Suprapubic skin (tissue), 4 donors: ENCODE measurements at places on chromosomes 13 and 19. TPM values are rescaled to one million over a fixed set of nuclear protein-coding genes. Genes with fewer than 3 reads are reported as not detected.

- H3K27ac ChIP-seq: no peak overlapping the region
- no peaks in the 10 kb centered on the region for H3K36me3 ChIP-seq
- no peaks in the 10 kb centered on the region for H3K27me3 ChIP-seq
These were observed 123.1 kb downstream of the ITGBL1 start for GRCh38 chr13:101575581-101575980.

DNA sequence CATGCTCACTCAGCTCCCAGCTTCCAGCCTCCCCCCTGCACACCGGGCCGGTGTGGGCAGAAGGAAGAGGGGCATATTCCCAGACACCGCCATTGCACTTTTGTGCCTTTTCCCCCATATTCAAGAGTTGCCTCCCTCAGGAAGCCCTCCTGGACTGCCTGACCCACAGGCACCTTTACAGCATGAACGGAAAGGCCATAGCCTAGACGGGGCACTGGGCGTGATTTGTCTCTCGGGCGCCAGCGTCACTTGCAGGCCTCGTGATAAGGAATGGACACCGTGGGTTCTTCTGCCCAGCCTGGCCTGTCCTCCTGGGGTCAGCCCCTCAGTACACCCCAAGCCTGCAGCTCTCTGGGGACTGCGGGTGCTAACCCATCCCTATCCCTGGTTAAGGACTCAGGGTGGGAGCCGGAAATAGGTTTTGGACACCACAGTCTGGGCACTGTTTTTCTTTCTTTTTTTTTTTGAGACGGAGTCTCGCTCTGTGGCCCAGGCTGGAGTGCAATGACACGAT lies 933 bp upstream of the UQCR11 start:
- peaks cover 40% of the 10 kb centered on the region for H3K4me1 ChIP-seq
- H3K36me3 ChIP-seq: peaks cover 22% of the 10 kb centered on the region
- H3K4me3 ChIP-seq: peak overlapping the region; percentile 70

DNA sequence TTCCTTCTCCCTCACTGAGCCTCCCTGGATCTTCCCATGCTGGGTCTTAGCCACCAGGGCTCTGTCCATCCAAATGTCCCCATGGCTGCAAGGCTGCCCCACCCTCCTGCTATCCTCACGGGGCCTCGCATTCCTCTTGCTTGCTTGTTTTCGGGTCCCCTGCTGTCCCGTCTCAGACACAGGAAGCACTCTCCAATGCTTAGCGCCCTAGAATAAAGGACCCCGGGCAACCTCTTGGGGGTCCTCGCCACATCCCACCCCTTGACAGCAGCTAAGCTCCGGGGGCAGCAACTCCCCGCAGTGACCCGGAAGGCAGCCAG lies 23.7 kb downstream of the SH3GL1 start:
- peak overlapping the region; percentile 93 for H3K27ac ChIP-seq
- no peaks in the 10 kb centered on the region for H3K36me3 ChIP-seq
- H3K4me3 ChIP-seq: no peak overlapping the region
- H3K27me3 ChIP-seq: no peaks in the 10 kb centered on the region

GRCh38 chr13:90232291-90232690 lies 1115.2 kb upstream of the MIR17HG start:
- H3K4me1 ChIP-seq: no peaks in the 10 kb centered on the region
- DNase-seq: no peak

DNA sequence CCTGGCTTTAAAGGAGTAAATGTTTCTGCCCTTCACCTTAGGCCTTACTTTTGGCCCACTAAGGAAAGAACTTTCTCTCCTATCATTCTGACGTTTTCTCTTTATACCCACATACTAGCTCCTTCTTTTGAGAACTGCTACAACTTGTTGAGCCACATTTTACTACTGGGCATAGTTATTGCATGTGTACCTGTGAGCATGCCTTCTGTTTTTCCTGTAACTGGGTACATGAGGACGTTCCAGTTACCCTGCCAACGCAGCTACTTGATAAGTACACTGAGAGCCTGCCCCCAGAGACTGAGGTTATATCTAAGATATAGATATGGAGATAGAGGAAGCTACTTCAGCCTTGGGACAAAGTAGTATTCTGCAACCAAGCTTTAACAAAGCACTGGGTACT lies 3.5 kb downstream of the CCDC169 start:
- H3K27ac ChIP-seq: no peak overlapping the region
- no peak overlapping the region for H3K4me3 ChIP-seq
- H3K27me3 ChIP-seq: no peaks in the 10 kb centered on the region
- H3K4me1 ChIP-seq: peaks cover 22% of the 10 kb centered on the region
- no peaks in the 10 kb centered on the region for H3K36me3 ChIP-seq
- no peak for DNase-seq

- H3K27me3 ChIP-seq: peaks cover 6% of the 10 kb centered on the region
- no peak overlapping the region for H3K4me3 ChIP-seq
- DNase-seq: no peak
- H3K36me3 ChIP-seq: no peaks in the 10 kb centered on the region
These were observed 4.7 kb downstream of the PNMA8A start for GRCh38 chr19:46466536-46467196.

DNA sequence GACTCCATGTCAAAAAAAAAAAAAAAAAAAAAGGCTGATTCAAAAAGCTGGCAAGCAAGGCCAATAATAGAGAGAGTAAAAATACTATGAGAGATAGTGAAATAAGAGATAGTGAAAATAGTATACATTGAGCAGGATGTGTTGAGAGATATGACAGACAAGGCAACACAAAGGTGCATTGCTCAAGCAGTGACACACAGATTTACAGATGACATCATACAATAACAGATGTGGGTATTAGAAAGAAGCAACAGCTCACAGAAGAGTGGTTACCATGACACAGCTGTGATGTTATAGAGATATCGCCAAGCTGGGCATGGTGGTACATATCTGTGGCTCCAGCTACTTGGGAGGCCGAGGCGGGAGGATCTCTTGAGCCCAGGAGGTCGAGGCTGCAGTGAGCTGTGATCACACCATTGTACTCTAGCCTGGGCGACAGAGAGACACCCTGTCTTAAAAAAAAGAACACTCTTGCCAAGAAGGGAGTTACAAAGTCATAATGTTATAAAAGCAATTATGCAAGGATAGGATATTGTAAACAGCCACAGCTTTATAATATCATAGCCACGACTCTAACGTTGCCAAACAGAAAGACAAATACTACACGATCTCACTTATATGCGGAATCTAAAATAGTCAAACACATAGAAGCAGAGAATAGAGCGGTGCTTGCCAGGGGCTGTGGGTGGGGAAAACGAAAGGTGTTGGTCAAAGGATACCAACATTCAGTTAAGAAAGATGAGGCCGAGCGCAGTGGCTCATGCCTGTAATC lies 10.3 kb downstream of the TNFSF9 start:
- no peak overlapping the region for H3K27ac ChIP-seq
- no peaks in the 10 kb centered on the region for H3K27me3 ChIP-seq
- DNase-seq: no peak
- H3K36me3 ChIP-seq: no peaks in the 10 kb centered on the region
- no peak overlapping the region for H3K4me3 ChIP-seq

DNA sequence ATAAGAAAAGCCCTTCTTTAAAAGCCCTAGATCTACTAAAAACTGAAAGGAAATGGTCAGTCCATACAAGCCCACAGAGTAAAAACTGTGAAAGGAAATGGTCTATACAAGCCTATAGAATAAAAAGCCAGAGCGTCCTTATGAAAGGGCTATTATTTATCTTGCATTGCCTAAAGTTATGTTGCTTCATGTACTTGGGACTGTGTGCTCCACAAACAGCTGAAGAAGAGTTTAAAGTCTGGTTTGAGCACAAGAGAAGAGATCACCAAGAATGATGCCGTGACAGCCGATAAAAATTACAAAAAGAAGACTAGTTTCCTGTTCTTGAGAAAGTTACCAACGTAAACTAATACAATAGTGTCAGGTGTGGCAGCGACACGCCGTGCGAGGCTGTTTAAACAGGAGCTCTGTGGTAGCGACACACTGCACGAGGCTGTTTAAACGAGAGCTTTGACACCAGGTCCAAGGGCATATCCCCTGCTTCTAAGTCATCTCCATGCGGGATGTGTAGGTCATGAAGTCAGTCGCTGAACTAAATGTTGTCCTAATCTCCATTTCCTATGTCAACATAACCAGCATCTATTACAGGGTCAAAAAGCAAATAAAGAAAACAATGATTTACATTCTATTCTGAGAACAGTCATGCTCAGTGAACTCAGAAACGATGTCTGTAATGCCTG lies 24.9 kb downstream of the PCID2 start:
- H3K4me3 ChIP-seq: no peak overlapping the region
- no peak overlapping the region for H3K27ac ChIP-seq
- no peaks in the 10 kb centered on the region for H3K27me3 ChIP-seq
- H3K4me1 ChIP-seq: peaks cover 6% of the 10 kb centered on the region
- H3K36me3 ChIP-seq: peaks cover 60% of the 10 kb centered on the region

DNA sequence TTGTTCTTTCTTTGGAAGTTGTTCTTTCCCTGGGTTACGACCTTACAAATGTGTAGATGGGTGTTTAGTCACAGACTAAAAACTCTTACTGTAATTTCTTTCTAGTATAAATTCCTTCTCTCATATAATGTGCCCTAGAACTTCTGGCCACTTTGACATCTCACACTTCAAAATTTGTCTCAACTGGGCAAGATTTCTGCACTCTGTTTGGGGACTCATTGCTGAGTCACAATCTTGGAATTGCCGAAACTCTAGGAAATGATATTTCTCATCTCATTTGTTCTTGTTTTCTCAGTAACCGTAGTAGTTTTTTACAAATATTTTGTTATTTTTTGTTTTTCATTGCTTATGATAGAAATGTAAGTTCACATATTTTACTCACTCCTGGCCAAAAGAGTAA lies 2523.2 kb upstream of the PCDH20 start:
- H3K27me3 ChIP-seq: no peaks in the 10 kb centered on the region
- H3K36me3 ChIP-seq: no peaks in the 10 kb centered on the region
- no peaks in the 10 kb centered on the region for H3K4me1 ChIP-seq
- no peak overlapping the region for H3K27ac ChIP-seq
- DNase-seq: no peak

DNA sequence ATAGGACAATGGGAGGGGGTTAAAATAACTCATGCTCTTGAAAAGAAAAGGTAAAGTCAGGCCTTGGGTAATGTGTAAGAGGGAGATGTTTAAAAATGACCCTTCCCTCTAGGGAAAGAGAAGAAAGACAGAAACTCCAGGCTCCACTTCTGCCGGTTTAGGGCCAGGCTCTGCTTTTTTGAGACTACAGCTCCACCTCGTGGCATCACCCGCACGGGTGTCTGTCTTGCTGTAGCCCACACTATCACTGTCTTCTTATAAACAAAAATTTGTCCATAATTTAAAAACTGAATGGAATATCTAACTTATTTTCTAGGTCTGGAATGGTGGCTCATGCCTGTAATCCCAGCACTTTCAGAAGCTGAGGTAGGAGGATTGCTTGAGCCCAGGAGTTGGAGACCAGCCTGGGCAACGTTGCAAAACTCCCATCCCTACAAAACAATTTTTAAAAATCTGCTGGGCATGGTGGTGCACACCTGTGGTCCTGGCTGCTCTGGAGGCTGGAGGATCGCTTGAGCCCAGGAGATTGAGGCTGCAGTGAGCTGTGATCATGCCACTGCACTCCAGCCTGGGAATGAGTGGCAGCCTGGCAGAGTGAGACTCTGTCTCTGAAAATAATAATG lies 65.1 kb upstream of the GTF3A start:
- peaks cover 18% of the 10 kb centered on the region for H3K27me3 ChIP-seq

GRCh38 chr13:84648069-84648640 lies 765.9 kb upstream of the SLITRK1 start:
- H3K4me3 ChIP-seq: no peak overlapping the region
- H3K27ac ChIP-seq: no peak overlapping the region
- H3K36me3 ChIP-seq: no peaks in the 10 kb centered on the region

GRCh38 chr13:73451221-73452029 lies 392.6 kb downstream of the KLF5 start:
- no peaks in the 10 kb centered on the region for H3K36me3 ChIP-seq
- no peak overlapping the region for H3K4me3 ChIP-seq
- no peak for DNase-seq
- no peaks in the 10 kb centered on the region for H3K27me3 ChIP-seq
- peaks cover 4% of the 10 kb centered on the region for H3K4me1 ChIP-seq

- peaks cover 57% of the 10 kb centered on the region for H3K27me3 ChIP-seq
- DNase-seq: peak; percentile 63
- H3K4me3 ChIP-seq: peak overlapping the region; percentile 62
- H3K36me3 ChIP-seq: no peaks in the 10 kb centered on the region
These were observed 2.7 kb downstream of the DACH1 start for GRCh38 chr13:71864094-71864985.

GRCh38 chr13:97621631-97622030 lies 187.7 kb downstream of the RAP2A start:
- no peaks in the 10 kb centered on the region for H3K4me1 ChIP-seq
- DNase-seq: no peak
- H3K27ac ChIP-seq: no peak overlapping the region
- no peak overlapping the region for H3K4me3 ChIP-seq
- no peaks in the 10 kb centered on the region for H3K27me3 ChIP-seq
- no peaks in the 10 kb centered on the region for H3K36me3 ChIP-seq

- no peak overlapping the region for H3K4me3 ChIP-seq
- no peak overlapping the region for H3K27ac ChIP-seq
- H3K36me3 ChIP-seq: peaks cover 10% of the 10 kb centered on the region
- H3K4me1 ChIP-seq: peaks cover 6% of the 10 kb centered on the region
- no peaks in the 10 kb centered on the region for H3K27me3 ChIP-seq
These were observed 59.6 kb downstream of the USP12 start for GRCh38 chr13:27112006-27112405.

GRCh38 chr13:22243469-22244163 lies 572.7 kb downstream of the FGF9 start:
- H3K36me3 ChIP-seq: no peaks in the 10 kb centered on the region
- H3K4me1 ChIP-seq: no peaks in the 10 kb centered on the region
- H3K4me3 ChIP-seq: no peak overlapping the region
- no peak overlapping the region for H3K27ac ChIP-seq

- H3K27me3 ChIP-seq: no peaks in the 10 kb centered on the region
- peaks cover 23% of the 10 kb centered on the region for H3K4me1 ChIP-seq
- peak; percentile 94 for DNase-seq
- peak overlapping the region; percentile 76 for H3K27ac ChIP-seq
- H3K4me3 ChIP-seq: peak overlapping the region; percentile 37
These were observed 5.6 kb downstream of the TLE6 start for GRCh38 chr19:2982983-2983350.

Gene TMC4
- 10.6 TPM for total RNA-seq

Gene KIR2DL4
- not detected for total RNA-seq

Gene F10
- total RNA-seq: 6.8 TPM

Gene ZNF763
- 2.3 TPM for total RNA-seq

Gene CCDC194
- total RNA-seq: not detected

Gene KLK14
- total RNA-seq: 3.8 TPM

Gene CEACAM1
- 2.0 TPM for total RNA-seq
